ENCODE measurements at places on chromosomes 1 and 21.
A peak's percentile ranks its signal among the peaks of the same experiment; 100 is the strongest.

GRCh38 chr1:179550746-179551682 is 24.7 kb downstream of the NPHS2 start:
- DNase-seq = peak; percentile 48

- no peak for DNase-seq
These were observed 88.9 kb downstream of the COL24A1 start for GRCh38 chr1:86067626-86068025.

DNA sequence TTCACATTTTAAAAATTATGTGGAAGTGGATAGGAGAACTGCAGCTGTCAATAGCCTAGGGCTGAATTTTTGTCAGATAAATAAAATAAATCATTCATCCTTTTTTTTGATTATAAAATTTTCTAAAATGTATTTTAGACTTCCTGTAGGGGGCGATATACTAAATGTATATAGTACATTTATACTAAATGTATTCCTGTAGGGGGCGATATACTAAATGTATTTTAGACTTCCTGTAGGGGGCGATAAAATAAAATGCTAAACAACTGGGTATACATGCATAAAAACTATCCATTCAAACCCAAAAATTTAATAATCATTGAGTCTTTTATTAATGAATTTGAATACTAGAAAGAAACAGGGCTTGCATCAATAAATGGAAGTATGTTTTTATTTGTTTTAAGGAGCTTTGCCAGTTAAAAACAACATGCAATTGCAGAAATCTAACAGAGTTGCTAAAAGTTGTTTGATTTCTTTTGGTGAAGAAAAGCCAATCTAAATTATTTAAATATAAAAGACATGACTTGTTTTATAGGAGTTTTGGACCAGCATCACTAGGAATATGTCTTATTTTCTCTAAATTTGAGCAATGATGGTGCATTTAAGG is 31.4 kb downstream of the CLCA1 start:
- DNase-seq = no peak

DNA sequence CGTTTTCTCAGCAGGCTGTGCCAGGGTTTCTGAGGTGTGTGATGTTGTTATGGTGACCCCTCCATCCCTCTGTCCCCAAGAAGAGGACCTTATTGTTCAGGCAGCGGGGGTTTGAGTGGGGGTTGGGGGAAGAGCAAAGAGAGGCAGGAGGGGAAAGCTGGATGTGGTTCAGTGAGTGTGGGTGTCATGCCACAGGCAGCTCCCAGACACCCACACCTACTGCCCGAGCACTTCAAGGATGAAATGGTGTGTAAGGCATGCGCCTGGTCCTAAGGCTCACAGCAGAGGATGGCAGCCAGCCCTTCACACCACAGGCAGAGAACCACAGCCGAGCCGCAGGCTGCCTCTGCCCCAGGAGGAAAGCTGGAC is 49.9 kb upstream of the STUM start:
- no peak for DNase-seq

DNA sequence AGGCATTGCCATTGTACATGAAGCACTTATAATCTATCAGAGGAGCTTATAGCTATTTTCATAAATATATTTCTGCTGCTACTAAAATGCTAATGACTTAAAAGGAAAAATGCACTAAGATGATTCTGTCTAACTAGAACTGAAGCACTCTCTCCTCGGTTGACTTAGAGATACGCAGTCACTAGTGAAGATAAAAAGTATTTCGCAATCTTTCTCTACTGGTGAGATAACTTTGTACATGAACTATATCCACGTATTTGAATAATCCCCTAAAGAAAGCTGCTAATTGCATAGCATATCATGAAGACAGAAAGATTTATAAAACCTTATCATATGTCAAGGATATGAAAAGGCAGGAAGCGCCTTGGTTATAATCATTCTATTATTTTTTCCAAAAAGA is 658.1 kb upstream of the PRMT6 start:
- no peak for DNase-seq

- DNase-seq = no peak
These were observed 33.2 kb downstream of the SSBP3 start for GRCh38 chr1:54372978-54373377.

DNA sequence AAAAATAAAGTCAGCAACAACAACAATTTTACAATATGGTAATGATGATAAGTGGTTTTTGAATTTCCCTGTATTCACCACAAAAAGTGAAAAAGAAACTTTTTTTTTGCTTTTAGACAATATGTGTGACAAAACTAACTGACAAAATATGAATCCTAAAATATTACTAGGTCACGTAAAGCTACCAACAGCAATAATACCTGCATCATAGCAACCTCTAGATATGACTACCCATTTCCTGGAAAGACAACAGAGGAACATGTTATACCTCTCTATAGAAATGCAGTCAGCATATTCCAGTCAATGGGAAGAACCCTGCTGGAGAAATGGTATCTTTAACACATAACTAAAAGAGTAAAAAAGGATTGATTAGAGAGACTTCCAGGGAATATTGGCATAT is 73.7 kb downstream of the PDE4B start:
- DNase-seq = no peak

- no peak for DNase-seq
These were observed 9.4 kb downstream of the AKNAD1 start for GRCh38 chr1:108847494-108847893.

DNA sequence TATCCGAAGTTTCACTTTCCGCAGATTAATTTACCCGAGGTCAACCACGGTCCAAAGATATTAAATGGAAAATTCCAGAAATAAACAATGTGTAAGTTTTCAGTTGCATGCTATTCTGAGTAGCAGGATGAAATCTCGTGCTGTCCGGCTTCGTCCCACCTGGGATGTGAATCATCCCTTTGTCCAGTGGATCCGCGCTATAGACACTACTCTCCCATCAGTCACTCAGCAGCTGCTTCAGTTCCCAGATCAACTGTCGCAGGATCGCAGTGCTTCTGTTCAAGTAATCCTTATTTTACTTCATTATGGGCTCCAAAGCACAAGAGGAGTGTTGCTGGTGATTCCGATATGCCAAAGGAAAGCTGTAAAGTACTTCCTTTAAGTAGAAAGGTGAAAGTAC is 8.3 kb upstream of the LRP8 start:
- DNase-seq = no peak
